ENCODE measurements at places on chromosomes 4 and X.

DNA sequence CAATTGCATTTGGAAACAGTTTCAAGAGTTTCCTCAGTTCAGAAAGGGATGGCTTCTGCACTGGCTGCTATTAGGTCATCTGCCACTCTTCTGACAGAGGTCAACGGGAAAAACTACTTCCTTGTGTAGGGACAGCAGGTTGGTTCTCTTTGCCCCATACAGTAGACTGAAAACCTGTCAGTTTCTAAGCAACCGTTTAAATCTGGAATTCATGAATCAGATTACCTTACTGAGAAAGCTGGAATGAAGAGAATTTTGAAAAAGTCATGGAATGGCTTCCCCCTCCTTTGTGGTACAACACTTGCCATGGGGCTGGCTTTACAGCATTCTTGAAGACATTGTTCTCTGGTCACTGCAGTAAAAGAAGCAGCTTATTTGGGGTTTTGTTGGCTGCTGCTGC is 240.3 kb downstream of the IL1RAPL2 start:
- DNase-seq: no peak

DNA sequence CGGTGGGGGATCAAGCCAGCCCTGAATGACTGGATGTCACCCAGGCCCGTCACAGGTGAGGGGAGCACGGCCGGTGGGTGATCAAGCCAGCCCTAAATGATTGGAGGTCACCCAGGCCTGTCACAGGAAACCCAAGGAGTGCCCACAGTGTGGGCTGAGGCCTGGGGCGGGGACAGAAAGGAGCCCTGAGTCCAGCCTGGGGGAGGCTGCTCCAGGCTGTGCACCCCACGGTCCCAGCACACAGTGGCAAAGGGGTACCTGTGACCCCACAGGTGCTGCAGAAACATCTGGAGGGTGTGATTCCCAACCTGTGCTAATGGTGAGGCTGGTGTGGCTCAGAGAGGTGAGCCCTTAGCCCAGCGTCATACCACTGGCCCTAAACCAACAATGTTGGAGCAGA is 6.2 kb upstream of the CPLX1 start:
- DNase-seq: no peak

- no peak for DNase-seq
Observed at GRCh38 chr4:100539706-100540105, 21.9 kb upstream of the EMCN start.

- DNase-seq: no peak
Observed at GRCh38 chrX:1720836-1721235, 106.0 kb downstream of the ASMT start.

DNA sequence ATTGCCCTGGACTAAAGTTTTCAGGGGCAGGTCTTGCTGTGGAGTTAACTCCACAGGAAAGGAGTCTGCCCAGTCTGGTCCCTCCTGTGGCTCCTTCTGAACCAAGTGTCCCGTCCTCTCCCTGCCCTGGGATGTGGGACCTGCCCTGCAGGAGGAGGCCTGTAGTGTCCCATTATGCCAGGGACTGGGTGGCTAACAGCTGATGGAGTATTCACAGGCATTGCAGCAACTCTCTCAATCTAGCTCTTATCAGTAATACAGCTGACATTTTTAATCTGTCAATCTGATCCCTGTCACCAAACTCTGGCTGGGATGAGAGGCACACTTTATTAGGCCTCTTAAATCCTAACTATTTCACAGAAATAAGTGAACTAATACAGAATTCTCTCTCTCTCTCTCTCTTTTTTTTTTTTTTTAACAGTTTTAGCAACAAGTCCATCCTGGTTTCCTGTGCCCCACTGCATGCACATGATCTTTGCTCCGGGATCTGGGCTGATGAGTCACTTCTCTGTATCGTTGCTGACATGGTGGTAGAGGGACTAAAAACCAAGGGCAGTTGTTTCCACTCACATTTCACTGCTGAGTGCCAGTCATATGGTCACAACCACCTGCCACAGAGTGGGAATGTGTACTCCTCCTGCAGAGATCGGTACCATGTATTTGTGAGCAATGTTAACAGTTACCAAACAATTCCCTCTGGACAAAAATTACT is 39.1 kb downstream of the HAND2 start:
- no peak for DNase-seq

DNA sequence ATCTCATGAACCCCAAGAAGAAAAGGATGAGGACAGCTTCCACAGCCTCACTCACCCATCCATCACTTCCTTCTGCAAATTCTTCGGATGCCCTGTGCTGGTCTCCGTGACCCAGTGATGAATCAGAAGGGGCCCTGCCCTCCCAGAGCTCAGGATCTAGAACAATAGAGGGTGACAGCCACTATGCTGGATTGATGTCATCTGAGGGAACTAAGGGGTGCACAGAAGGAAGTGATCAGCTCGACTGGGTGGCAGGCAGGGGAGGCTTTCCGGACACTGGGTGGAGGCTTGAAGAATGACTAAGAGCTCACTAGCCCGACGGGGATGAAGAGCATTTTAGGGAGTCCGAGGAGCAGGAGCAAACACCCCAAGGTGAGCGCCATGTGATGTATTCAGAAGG is 1.4 kb upstream of the ZNF185 start:
- DNase-seq: no peak

- DNase-seq: no peak
Observed at GRCh38 chr4:10671366-10671765, 13.2 kb downstream of the CLNK start.

DNA sequence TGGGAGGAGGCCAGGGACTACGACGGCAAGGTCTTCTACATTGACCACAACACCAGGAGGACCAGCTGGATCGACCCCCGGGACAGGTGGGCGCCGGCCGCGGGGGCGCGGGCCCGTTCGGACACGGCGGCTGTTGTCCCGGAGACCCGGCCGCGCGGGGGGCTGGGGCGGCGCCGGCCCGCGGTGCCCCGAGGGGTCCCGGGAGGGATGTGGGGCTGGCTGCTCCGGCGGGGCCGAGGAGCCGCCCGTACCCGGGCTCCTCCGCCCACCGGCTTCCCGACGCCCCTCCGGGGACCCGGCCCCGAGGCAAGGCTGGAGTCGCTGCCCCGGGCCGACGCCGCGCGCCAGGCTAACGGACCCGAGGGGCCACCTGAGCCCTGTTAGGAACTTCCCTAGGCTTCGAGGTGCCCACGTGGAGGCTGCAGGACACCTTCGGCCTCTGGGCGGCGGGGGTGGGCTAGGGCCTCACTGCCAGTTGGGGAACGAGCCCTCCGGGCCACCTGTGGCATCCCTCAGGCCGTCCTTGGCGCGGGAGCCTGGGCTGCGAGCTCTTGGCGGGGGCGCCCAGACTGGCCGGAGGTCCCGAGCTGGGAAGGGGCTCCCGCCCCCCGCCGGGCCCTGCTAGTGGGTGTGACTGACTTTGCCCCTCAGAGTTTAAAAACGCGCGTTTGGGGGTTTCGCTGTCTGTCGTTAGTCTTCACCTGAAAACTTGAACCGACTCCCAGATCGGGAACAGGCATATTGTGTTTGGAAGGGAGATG is 660 bp downstream of the WWC2 start:
- DNase-seq: peak; percentile 1

GRCh38 chr4:114813961-114814360 is 215.4 kb downstream of the UGT8 start:
- DNase-seq: no peak

- DNase-seq: no peak
Observed at GRCh38 chr4:64200001-64200555, 209.2 kb downstream of the TECRL start.

GRCh38 chrX:106874075-106874474 is 29.1 kb downstream of the RIPPLY1 start:
- no peak for DNase-seq

- no peak for DNase-seq
Observed at GRCh38 chrX:133414406-133415275, 648 bp downstream of the GPC4 start.

GRCh38 chr4:38275331-38276100 is 315.3 kb downstream of the PTTG2 start:
- DNase-seq: no peak

DNA sequence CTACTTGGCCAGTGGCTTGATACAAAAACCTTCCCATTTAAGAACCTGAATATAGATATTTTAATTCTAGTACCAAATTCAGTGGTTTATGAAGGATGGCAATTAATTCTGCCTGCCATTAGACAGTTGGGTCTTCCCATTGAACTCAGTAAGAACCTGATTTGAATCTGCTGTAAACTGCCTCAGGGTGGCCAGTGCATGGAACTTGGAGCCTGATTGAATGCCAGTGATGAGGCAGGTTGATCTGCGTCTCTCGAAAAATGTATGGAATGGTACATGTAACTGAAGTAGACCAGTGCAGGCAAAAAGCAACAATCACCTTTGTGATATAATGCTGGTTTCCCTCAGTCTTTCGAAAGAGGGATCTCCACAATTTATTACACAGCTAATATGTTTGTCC is 421.4 kb downstream of the TMA16 start:
- no peak for DNase-seq

DNA sequence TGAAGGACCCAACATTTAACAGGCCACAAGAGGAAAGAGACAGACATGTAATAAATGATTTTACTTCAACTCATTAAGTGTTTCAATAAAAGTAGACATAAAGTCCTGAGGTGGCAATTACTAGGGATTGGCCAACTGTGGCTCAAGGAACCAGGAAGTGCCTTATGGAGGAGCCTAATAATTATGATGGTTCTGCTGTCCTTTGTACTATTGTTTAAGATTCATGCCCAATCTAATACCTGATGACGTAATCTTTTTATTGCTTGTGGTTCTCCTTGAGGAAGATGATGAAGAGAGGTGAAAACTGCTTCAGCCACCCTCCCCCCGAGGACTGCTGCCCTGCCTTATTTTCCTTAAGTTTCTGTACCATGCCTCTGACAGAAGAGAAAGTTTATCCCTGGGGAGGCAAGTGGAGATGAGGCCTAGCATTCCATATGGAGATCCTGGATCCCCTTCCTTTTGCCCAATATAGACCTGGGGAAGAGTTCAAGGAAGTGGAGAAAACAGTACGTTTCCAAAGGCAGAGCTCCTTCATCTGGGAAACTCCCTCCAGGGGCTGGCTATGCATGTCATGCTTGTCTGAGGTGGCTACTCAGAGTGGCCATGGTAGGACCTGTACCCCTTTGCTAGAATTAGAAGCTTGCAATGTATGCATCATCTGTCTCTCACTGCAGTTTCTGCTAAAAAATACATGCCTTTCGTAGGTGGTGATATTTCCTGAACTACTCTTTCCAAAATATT is 56.8 kb upstream of the FAT1 start:
- DNase-seq: no peak

GRCh38 chr4:179766938-179767337 is 2324.7 kb upstream of the AGA start:
- no peak for DNase-seq

DNA sequence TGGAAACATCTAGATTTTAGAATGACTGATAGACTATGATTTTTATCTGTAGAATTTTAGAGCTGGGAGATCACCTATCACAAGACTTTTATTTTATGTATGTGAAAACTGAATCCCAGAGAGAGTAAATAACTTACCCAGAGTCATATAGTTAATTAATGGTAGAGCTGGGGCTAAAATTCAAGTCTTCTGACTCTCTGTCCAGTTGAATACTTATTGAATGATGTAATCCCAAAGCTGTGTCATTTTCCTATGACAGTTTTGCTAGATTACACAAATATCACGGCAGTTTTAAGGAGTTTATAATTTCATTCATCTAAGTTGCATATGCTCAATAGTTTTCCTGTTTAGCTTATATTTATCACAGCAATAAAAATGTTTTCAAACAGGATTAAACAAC is 6.7 kb downstream of the NRK start:
- no peak for DNase-seq

DNA sequence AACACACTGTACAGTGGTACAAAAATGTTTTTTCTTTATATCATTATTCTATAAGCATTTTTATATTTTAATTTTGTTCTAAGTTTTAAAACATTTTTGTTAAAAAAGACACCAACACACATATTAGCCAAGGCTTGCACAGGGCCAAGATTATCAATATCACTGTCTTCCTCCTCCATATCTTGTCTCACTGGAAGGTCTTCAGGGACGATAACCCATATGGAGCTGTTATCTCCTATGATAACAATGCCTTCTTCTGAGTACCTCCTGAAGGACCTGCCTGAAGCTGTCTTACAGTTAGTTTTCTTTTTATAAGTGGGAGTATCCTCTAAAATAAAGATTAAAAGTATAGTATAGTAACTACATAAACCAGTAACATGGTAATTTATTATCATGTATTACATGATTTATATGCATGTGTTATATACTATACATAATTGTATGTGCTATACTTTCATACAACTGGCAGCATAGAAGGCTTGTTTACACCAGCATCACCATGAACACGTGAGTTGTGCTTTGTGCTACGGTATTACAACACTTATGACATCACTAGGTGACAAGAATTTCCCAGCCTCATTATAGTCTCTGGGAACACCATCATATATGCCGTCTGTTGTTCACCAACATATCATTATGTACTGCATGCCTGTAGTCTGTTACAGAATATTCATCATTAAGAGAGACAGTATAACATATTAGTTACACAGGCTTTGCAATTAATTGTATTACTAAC is 90.7 kb downstream of the WDFY3 start:
- no peak for DNase-seq

DNA sequence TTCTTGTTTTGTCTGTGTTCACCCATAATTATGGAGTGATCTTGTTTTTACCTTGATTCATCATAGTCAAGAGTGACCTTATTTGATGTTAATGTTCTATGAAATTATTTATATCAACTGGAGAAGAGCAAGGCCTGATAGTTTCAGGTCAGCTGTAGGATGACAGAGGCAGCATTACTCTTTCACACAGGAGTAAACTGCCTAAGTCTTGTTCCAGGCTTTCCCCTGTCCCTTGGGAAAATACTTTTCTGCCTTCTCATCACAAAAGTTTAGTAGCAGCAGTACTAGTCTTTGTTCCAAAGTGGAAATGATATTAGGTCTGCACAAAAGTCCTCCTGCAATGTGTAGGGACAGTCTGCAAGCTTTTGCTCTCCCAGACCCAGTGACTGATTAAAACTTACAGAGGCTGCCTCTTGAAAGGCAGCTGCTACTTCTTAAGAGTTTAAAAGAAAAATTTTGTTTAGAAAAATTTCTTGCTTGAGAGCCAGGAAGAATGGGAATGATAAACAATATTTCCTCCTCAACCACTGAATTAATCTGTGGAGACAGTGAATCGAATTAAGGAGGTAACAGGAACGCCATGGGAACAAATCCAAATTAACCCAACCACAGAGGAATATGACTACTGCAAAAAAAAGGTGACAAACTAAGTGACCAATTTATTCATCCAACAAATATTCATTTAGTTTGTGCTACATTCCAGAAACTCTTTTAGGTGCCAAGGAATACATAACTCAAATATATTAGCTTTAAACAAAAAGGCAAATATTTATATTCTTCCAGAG is 991.4 kb upstream of the PABPC4L start:
- no peak for DNase-seq

GRCh38 chr4:182502064-182502463 is 258.9 kb downstream of the TENM3 start:
- DNase-seq: no peak

DNA sequence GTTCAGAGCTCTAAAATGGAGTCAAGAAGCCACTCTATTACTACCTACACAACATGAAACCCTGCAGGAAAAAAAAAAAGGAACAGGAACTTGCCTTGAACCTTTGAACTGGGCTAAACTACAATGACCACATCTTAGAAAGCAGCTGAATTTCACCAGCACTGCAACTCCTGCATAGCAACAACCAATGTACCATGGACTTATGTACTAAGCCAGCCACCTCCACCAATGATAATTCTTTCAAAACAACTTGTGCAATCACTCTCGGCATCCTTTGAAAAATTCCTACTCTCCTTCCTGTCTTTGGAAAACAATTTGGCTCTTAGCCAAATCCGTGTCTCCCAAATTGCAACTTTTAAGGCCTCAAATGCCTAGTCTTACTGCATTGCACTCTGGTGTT is 26.8 kb upstream of the FMR1 start:
- no peak for DNase-seq
